ENCODE measurements at places on chromosomes 3 and 15.

DNA sequence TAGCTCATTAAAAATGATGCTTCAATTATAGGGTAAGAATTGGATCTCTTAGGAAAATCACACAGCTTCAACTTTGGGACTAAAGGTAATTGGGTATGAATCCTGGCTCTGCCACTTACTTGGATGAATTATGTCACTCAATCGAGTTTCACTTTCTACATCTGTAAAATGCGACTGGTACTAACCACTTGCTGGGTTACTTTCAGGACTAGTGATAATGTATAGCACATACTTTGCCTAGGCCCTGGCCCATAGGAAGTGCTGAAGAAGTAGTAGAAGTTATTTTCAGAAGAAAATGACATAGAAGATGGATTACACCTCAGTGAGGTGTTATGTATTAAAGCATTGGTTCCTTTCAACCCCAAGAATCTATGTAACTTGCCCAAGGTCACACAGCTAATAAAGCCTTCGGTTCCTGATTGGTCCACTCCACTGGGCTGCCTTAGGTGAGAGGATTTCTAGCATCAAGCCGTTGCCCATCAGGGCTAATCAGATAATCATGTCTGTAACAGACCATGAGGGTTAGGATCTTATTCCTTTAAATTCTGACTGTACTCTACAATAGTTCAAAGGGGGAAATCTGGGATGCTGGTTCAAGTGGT, 29.4 kb upstream of the AP4E1 start:
- peak; percentile 85 for DNase-seq

DNA sequence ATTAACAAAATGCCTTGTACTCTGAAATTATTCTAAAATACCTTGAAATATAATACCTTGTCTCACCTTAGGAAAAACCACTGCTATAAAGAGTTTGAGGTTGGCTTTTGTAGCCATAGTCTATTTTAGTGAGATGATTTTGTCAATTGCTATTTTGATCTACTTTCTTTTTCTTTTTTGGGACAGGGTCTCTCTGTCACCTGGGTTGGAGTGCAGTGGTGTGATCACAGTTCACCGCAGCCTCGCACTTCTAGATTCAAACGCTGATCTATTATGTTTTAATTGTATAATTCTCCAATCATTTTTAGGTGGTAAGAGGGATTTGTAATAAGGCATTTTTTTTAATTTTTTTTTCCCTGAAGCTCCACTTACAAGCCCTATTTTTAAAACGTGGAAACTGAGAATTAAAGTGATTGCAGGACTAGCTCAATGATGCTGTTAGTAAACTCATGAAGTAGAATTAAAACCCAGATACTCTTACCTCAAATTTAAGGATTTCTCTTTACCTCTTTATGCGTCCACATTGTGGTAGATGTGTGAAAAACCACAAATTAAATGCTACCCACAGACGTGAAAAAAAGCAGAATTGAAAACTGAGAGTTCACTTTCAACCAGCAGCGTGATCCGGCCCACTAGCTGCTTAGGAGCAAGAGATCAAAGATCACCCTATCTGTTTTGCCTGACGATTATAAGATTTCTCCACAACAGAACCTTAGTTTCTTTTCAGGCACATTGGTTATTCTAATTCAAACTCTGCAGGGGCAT, 384.2 kb downstream of the CGGBP1 start:
- peak; percentile 9 for DNase-seq

DNA sequence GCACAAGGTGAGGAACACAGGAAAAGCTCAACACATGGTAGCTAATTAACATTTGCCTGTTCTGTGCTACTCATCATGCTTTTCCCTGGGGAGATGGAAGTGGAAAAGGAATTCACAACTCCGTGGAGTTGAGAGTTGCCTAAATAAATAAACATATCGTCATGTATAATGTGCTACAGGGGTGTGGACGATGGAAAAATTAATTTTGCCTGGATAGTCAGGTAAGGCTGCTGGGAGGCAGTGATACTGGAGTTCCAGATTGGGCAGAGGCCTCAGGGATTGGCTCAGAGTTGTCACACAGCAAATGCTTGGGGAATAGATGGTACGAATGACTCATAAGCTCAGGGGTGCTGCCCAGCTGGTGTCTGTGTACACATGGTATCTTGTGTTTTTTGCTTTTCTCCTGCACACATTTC, 3.1 kb upstream of the ABHD6 start:
- DNase-seq = no peak

GRCh38 chr3:90007778-90008499, 900.5 kb downstream of the EPHA3 start:
- DNase-seq = no peak

DNA sequence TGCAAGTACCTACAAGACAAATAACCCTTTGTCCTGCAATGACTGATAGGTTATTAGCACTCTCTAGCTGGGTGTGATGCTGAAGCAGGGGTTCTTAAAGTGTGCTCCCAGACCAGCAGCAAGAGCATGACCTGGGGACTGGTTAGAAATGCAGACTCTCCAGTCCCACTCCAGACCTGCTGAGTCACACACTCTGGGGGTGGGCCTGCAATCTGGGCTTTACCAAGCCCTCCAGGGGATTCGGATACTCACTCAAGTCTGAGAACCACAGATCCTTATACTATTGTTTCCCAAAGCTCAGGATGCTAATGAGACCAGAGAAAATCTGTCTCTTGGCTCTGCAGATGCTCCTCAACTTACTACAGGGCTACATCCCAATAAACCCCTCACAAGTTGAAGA, 142.1 kb upstream of the RAD18 start:
- no peak for DNase-seq

- no peak for DNase-seq
Measured at GRCh38 chr15:25774871-25775270, 88.3 kb downstream of the ATP10A start.

GRCh38 chr3:15653321-15653720, 51.8 kb downstream of the BTD start:
- DNase-seq = no peak

GRCh38 chr3:21779909-21780308, 28.9 kb upstream of the ZNF385D start:
- no peak for DNase-seq

GRCh38 chr15:40493089-40493840, 22.5 kb downstream of the CHST14 start:
- DNase-seq = peak; percentile 84

DNA sequence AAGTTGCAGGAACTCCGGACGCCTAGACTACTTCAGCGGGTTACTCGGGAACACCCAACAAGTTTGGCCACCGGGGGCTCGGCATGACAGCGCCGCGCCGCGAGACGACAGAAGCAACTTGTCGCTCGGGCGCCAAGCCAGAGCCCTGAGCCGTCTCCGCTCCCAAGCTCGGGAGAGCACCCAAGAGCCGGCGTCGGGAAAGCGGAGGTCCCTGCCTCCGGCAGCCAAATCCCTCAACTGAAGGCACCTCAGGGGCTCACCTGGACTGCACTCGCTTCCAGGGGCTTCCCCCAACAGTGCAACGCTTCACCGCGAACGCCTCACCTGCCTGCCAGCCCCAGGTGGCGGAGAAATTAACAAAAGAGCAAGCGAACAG, 640 bp downstream of the MB21D2 start:
- DNase-seq = peak; percentile 56

- no peak for DNase-seq
Measured at GRCh38 chr3:168284728-168285127, 189.0 kb upstream of the GOLIM4 start.

DNA sequence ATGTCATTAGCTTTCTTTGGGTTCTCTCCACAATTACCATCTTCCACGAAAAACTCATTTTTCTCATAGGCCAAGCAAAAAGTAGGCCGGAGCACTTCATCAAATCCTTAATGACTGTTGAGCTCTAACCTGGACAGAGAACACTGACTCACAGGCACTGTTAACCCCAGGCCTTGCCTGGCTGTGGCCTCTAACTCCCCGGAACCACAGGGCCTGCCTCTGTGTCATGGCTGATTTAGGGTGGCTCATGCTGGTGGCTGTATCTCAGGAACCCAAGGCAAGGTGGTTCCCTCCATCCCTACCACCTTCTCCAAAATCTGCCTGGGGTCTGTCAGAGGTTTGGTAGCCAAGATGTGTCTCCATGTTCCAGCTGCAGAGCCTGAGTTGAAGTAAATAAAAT, 3.6 kb downstream of the CRTAP start:
- DNase-seq = no peak

DNA sequence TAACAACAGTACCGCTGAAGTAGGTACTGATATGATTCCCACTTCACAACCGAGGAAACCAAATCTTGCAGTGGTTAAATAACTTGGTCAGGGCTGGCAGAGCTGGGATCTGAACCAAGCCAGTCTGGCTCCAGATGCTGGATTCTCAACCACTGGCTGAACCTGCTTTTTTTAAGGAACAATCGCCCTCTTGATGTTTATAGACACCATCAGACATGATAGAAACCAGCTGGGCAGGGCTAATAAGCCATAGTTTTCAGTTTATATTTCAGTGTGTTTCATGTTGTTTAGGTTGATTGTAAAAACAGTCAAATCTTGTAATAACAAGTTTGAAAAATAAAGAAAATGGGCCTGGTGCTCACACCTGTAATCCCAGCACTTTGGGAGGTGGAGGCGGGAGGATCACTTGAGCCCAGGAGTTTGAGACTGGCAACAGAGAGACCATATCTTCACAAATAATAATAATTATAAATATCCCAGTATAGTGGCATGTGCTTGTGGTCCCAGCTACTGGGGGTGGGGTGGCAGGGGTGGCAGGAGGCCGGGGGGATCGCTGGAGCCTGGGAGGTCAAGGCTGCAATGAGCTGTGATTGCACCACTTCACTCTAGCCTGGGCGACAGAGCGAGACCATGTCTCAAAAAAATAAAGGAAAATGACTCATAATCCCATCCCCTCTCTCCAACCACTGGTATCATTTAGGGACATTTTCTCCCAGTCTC, 36.7 kb downstream of the XYLB start:
- no peak for DNase-seq

DNA sequence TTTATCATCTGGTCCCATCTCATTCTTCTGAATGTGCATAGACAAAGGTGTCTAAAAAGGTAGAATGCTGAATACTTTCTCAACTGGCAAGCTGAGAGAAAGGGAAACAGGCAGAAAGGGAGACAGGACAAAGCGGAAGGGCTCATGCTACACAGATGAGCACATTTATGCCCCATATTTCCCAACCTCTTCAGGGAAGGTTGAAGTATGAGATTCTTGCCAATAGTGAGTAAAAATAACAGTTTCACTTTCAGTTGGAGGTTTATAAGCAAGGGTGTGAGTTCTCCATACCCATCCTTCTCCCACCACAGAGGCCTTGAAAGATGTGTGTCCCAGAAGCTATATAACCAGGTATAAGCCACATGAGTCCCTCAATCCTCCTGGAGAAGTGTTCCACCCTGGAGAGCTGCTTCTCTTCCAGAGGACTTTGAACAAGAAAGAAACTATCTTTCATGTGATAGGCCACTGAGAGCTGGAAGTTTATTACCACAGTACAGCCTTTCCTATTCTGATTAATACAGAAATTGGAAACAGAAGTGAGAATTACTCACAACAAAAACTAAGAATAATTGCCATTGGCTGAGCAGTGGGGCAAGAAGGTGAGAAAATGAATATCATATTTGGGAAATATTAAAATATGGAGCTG, 709.4 kb upstream of the NR2F2 start:
- peak; percentile 69 for DNase-seq

- DNase-seq = no peak
Measured at GRCh38 chr3:197597335-197597734, 41.6 kb upstream of the BDH1 start.

DNA sequence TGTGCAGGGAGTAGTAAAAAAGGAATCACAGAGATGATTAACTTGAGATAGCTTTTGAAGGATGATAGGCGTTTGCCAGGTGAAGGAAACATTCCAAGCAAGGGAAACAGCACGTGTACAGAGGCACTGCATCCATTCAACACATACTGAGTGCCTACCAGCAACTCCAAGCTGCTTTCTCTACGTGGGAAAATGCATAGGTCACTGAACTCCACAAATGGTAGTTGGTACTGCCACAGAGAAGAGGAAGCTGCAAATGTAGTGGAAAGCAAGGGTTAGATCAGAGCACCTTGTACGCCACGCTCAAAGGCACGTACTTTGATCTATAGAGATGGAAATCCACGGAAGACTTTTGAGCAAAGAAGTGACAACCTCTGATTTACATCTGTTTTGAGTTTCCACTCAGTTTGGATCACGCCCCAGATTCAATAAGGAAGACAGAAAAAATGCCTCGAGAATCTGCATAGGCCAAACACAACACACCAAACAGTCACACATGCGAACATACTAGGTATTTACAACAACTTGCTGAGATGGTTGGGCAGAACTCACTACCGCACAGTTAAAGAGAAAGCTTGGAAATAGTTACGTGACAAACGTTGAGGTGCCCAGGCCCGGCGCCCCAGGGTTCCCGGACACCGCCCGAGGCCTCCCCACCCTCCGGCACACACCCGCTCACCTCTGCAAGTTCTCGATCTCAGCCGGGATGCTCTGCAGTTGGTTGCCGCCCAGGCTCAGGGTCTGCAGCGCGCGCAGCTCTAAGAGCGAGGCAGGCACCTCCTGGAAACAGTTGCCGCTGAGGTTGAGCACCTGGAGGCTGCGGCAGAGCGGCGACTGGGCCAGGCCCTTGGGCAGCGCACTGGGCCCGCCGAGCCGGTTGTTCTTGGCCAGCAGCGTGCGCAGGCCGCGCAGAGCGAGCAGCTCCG, 826 bp downstream of the LRRC58 start:
- DNase-seq = peak; percentile 73

DNA sequence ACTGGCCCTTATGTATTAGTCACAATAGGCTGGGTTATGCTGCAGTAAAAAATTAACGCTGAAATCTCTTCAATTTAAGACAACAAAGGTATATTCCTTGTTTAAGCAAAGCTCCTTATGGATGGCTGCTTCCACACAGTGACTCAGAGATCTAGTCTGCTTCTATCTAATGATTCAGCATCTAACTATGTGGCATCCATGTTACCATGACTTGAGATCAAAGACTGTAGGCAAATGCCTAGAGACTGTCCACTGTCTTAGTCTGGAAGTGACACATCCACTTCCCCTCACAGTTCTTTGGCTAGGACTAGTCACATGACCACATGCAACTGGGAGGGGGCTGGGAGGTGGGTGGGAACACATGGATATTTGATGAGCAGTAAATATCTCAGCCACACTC, 61.3 kb upstream of the PSMD6 start:
- DNase-seq = no peak

Measured in activated CD4-positive, alpha-beta T cell treated with anti-CD3 and anti-CD28 coated beads, Interleukin-10, Interleukin-2, amounts not matched to agents 100 ng/mL and 50 ng/mL, durations not matched to agents 16 hours and 8 hours (primary cell).